ENCODE measurements at places on chromosomes 13 and 19.

GRCh38 chr19:51257471-51257870 lies 6.6 kb downstream of the SIGLECL1 start:
- no peak for DNase-seq

- no peak for DNase-seq
These were observed 1831.2 kb downstream of the OLFM4 start for GRCh38 chr13:54859827-54860226.

GRCh38 chr13:62710787-62711186 lies 1295.1 kb upstream of the PCDH20 start:
- DNase-seq, result no peak

DNA sequence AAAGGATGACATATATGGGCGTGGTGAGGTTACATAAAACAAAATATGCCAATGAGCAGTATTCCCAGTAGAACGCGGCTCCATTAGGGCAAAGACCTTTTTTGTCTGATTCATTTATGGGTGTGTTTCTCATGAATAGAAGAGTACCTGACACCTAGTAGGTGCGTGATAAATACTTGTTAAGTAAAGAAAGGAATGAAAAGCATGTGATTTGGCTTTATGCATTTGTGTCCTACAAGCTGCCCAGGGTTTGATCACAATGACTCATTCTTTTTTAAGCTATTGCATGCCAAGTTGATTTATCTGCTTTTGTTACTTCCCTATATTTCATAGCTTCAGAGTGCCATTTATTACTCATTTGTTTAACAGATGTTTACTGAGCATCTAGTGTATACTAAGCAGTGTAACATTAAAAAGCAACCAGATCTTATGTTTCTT lies 19.1 kb upstream of the KCTD4 start:
- peak; percentile 41 for DNase-seq

GRCh38 chr13:48559638-48560320 lies 26.9 kb upstream of the RCBTB2 start:
- no peak for DNase-seq

DNA sequence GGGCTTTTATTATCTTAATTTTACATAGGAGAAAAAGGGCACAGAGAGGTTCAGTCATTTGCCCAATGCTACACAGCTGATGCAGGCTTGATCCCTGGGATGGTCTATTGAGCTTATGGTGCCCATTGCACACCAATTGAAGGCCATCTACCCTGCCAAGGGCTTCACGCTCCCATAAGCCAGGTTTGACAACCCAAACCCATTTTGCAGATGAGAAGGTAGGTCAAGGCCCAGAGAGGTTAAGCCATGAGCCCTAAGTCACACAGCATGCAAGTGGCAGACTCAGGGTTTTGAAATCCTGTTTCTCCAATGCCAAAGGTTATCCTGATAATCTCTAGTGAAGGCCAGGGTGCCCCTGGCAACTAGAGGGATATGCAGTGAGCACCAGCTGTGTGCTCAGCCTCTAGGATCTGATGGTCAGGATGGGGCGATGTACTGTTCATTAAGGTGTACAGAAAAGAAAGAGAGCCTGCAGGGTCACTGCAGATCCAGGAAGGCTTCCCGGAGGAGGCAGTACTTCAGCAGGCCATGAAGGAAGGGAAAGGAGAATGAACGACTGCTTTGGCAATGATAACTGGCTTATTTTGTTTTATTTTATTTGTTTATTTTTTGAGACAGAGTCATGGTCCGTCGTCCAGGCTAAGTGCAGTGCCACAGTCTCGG lies 8.1 kb downstream of the CREB3L3 start:
- DNase-seq, result no peak
